IPS DF 6.9 (cell line): ENCODE measurements at places on chromosomes 1 and 21.

- no peaks in the 10 kb centered on the region for H3K4me1 ChIP-seq
- H3K27me3 ChIP-seq: no peaks in the 10 kb centered on the region
- H3K36me3 ChIP-seq: no peaks in the 10 kb centered on the region
Measured at GRCh38 chr21:17270229-17270628, 242.6 kb upstream of the CXADR start.

GRCh38 chr1:95625224-95625623, 391.2 kb downstream of the RWDD3 start:
- no peak overlapping the region for H3K4me3 ChIP-seq
- no peak overlapping the region for H3K27ac ChIP-seq
- H3K36me3 ChIP-seq: no peaks in the 10 kb centered on the region
- no peaks in the 10 kb centered on the region for H3K4me1 ChIP-seq
- no peaks in the 10 kb centered on the region for H3K27me3 ChIP-seq

- no peak for DNase-seq
- no peaks in the 10 kb centered on the region for H3K4me1 ChIP-seq
- peaks cover 4% of the 10 kb centered on the region; the same call in 1 of the 2 replicates for H3K36me3 ChIP-seq
- no peak overlapping the region for H3K27ac ChIP-seq
Measured at GRCh38 chr21:42561762-42562650, 48.4 kb downstream of the SLC37A1 start.

DNA sequence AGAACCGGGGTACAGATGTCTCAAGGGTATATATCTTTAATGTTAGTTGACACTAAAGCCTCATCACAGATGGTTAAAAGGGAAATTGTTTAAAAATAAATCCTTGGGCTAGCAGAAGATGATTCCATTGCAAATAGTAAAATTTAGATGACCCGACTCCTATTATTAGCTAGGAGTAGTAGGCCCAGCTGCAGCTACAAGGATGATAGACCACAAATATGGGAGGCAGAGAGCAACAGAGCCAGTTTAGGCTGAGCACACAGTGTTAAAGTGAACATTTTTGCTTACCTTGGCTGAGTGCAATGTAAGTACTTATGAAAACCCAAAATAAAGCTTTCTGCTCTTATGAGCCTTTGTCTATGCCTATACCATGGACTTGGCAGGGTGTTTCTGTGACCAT, 100.5 kb upstream of the COL11A1 start:
- H3K27ac ChIP-seq: no peak overlapping the region
- H3K27me3 ChIP-seq: no peaks in the 10 kb centered on the region
- H3K36me3 ChIP-seq: no peaks in the 10 kb centered on the region

DNA sequence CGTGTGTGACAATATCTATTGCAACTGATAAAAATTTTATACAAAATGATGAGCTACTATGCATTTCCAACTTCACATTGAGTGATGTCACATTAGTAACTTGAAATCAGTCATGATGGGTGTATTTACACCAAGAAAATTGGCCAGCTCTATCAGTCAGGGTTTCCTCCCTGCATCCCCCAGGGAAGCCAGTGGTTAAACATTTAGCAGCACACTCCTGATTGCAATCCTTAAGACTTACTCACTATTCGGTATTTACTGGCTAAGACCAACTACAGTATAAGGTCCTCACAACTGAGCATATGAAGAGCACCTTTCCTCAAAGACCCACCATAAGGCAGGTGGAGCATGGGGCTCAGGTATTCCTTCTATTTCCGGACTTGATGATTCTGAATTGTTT, 41.3 kb upstream of the PTGFRN start:
- H3K4me1 ChIP-seq: no peaks in the 10 kb centered on the region
- DNase-seq: no peak
- H3K36me3 ChIP-seq: no peaks in the 10 kb centered on the region
- H3K27ac ChIP-seq: no peak overlapping the region
- no peak overlapping the region for H3K4me3 ChIP-seq

- peaks cover 4% of the 10 kb centered on the region; the same call in 1 of the 2 replicates for H3K4me1 ChIP-seq
- no peak for DNase-seq
- H3K27me3 ChIP-seq: peaks cover 8% of the 10 kb centered on the region
- no peak overlapping the region for H3K27ac ChIP-seq
- H3K36me3 ChIP-seq: no peaks in the 10 kb centered on the region
Measured at GRCh38 chr1:228463559-228464455, 23.4 kb upstream of the RNF187 start.

- no peak overlapping the region for H3K4me3 ChIP-seq
- H3K27me3 ChIP-seq: no peaks in the 10 kb centered on the region
- H3K27ac ChIP-seq: no peak overlapping the region
- no peak for DNase-seq
Measured at GRCh38 chr1:85822696-85823095, 114.5 kb upstream of the ZNHIT6 start.

- H3K36me3 ChIP-seq: no peaks in the 10 kb centered on the region
- H3K27ac ChIP-seq: no peak overlapping the region
- H3K4me3 ChIP-seq: no peak overlapping the region
- H3K4me1 ChIP-seq: no peaks in the 10 kb centered on the region
- no peaks in the 10 kb centered on the region for H3K27me3 ChIP-seq
- DNase-seq: no peak
Measured at GRCh38 chr1:85118751-85119150, 70.5 kb upstream of the MCOLN3 start.

DNA sequence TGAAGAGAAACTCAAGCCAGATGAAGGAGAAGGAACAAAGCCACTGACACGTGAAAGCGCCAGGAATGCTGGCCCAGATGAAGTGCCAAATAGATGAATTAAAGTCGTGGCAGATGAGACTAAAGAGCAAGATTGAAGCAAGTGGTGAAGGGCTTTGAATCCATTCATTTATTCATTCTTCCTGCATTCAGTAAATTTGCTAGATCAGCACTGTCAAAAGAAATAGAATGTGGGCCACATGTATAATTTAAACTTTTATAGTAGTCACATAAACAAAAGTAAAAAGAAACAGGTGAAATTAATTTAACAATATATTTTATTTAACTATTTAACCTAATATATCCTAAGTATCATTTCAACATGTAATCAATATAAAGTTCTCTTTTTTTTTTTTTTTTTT, 135.6 kb downstream of the ZZZ3 start:
- no peak overlapping the region for H3K27ac ChIP-seq
- no peak for DNase-seq
- H3K4me1 ChIP-seq: no peaks in the 10 kb centered on the region
- no peak overlapping the region for H3K4me3 ChIP-seq
- no peaks in the 10 kb centered on the region for H3K27me3 ChIP-seq

DNA sequence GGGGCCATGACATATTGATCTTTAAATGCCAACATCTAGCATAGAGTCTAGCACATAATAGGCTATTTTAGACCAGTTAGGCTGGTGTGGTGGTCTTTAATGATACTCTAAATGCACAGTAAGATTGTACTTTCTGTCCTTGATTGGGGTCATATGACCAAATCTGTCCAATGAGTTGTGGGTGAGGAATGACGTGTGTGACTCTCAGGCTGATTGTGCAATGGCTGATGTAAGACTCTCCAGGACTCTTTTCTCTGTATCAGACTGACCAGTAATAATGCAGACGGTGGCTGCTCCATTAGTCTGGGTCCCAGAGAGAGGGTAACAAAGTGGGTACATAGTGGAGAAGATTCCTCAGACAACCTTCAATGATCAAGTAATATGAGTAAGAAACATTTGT, 541.6 kb upstream of the CAMK1G start:
- no peak for DNase-seq
- H3K36me3 ChIP-seq: no peaks in the 10 kb centered on the region
- no peak overlapping the region for H3K4me3 ChIP-seq

- no peaks in the 10 kb centered on the region for H3K4me1 ChIP-seq
- H3K27me3 ChIP-seq: no peaks in the 10 kb centered on the region
Measured at GRCh38 chr1:34900775-34901502, 28.5 kb downstream of the DLGAP3 start.

DNA sequence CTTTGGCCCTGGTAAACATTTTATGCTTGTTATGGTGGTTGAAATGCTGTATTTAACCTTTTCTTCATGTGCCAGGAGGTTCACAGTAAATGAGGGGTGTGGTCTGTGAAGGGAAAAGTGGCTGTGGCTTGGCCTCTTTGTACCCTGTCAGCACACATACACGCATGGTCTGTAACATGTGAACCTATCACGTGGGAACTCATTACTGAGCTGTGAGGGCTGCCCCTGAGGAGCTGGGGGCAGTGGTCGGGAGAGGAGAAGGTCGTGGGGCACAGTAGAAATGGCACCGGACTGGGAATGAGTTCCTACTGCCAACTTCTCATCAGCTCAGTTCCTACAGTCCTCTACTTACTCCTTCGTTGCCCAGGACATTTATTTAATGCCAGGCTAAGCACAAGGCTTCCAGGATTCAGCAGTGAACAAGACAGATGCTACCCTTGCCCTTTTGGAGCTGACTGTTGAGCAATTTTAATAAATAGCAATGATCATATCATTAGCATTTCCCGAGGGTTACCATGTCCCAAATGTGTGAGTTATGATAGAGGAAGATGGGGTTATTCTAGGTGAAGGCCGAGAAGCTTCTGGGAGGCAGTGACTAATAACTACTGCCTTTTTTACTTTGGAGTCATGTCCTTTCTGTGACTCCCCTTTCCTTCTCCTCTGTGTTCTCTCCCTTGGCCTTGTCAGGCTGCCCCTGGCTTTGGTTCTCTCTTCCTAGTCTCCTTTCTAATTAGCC, 38.8 kb downstream of the DDR2 start:
- H3K4me3 ChIP-seq: no peak overlapping the region
- DNase-seq: no peak
- H3K4me1 ChIP-seq: no peaks in the 10 kb centered on the region
- no peaks in the 10 kb centered on the region for H3K27me3 ChIP-seq
- no peaks in the 10 kb centered on the region for H3K36me3 ChIP-seq

- no peak for DNase-seq
- no peaks in the 10 kb centered on the region for H3K4me1 ChIP-seq
- H3K27me3 ChIP-seq: no peaks in the 10 kb centered on the region
Measured at GRCh38 chr1:153585006-153585405, 19.4 kb upstream of the S100A2 start.

DNA sequence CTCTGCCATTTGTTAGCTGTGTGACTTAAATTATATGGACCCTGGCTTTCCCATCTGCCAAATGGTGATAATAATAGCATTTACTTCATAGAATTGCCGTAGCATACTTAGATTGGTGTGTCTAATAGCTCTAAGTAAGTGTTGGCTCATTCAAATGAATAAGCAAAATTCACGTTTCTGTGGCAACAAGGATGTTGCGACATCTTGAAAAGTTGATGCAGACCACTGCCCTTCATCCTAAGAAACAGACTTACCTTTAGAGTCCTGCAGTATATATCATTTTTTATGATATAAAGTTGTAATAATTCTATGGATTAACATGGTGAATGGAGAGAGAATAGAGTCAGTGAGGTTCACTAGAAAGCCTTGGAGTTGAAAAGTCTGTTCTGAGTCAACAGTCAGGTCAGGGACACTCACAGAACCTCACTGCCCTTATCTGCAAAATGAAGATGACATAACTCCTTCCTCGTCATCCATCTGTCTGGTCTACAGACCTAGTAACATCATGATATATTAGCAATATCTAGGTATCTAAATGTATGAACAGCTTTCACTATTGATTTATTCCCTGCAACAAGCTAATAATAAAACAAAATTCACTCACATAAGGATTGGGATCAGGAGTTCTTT, 167.3 kb upstream of the C8B start:
- H3K4me3 ChIP-seq: no peak overlapping the region
- H3K27ac ChIP-seq: no peak overlapping the region
- H3K36me3 ChIP-seq: no peaks in the 10 kb centered on the region
